ENCODE measurements at places on chromosomes 4 and X.

GRCh38 chrX:46247456-46247855, 297.8 kb downstream of the ZNF674 start:
- DNase-seq: no peak

GRCh38 chr4:184937030-184937710, 81.1 kb upstream of the HELT start:
- no peak for DNase-seq

DNA sequence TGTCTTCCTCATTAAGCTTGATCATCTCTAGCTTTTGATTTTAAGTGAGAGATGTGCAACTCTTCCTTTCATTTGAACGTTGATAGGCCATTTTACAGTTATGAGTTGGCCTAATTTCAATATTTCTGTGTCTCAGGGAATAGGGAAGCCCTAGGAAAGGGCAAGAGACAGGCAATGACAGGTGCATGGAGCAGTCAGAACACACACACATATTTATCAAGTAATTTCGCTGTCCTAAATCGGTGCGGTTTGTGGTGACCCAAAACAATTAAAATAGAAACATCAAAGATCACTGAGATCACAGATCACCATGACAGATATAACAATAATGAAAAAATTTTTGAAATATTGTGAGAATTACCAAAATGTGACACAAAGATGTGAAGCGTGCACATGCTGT, 87.7 kb upstream of the LSM6 start:
- DNase-seq: no peak

- no peak for DNase-seq
These were observed 29.6 kb downstream of the PHOX2B start for GRCh38 chr4:41718907-41719306.

DNA sequence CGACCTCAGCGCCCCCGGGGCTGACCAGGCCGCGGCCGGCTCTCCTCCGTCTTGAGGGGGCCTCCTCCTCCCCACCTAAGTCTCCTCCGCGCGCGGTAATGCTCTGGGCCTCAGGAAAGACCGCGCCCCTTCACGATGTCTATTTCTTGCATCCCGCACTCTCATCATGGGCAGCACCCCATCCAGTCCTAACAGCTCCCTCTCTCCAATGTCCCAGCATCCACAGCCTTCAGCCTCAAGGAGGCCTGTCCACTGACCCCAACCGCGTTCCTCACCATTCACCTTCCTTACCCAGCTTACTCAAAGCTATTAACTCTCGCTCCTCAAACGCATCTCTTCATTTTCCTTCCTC, 77.5 kb downstream of the MAGED4 start:
- DNase-seq: no peak

- no peak for DNase-seq
These were observed 18.4 kb upstream of the STK26 start for GRCh38 chrX:132004728-132005127.

DNA sequence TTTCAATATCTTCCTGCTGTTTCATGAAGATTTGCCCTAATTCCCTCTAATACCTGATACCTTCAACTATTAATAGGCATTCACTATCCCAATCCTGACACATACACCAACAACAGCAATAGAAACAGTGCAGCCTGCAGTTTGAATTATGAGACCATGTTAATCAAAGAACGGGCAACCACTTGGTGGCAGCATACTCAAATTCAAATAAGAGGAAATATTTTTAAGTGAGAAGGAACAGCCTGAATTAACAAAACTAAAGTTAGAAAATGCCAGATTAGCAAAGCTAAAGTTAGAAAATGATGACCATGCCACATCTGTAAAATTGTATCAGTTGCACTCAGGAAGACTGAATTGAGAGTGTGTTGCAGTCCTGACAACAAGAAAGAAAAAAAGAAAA, 204.9 kb downstream of the SMARCA1 start:
- no peak for DNase-seq

- DNase-seq: no peak
These were observed 4.4 kb downstream of the ZFYVE28 start for GRCh38 chr4:2413821-2414610.

DNA sequence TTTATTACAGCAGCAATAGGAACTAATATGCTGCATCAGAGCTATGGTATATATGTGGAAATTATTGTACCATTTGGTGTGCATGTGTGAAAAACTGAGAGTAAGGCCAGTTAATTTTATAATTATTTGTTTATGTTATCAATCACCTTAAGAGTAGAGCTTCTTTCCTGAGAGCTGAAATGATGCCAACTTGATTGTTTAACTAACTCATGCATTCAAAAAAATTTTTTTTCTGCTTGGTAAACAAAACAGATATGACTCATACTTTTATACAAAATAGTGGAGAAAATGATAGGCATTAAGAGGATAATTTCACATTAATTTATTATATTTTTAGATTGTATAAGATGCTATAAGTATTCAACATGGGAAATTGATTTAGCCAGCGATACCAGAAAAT, 622.7 kb downstream of the RAPGEF2 start:
- DNase-seq: no peak

DNA sequence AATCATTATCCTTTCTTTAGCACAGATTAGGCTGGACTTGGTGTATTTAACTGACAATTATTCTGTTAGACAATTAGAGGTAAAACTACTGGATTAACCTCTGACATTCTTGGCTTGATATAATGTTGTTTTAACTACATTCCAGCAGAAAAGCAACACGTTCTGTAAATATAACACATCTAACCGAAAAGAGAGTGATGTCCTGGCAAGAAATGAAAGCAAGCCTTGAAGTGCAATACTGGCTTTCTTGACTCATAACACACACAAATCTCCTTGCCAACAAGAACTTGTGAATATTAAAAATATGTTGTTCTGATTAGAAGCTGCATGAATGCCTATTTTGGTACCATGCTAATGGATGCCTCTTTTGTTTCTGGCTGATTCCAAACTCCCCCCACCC, 76.4 kb downstream of the EFHC2 start:
- no peak for DNase-seq

DNA sequence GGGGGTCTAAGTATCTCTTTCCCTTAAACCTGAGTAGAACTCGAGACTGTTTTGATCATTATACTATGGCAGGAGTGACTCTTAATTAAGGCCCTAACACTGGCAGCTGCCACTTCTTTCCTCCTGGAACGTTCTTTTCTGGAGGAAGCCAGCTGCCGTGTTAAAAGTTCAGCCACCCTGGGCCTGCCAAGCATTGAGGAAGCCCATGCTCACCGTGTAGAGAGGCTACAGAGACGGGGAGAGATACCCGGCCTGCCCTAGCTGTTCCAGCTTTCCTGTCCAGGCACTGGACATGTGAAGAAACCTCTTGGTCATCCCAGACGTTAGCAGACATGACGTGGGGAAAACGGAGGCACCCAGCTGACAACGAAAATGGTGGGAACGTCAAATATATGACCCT, 274.1 kb downstream of the ARHGAP10 start:
- no peak for DNase-seq

DNA sequence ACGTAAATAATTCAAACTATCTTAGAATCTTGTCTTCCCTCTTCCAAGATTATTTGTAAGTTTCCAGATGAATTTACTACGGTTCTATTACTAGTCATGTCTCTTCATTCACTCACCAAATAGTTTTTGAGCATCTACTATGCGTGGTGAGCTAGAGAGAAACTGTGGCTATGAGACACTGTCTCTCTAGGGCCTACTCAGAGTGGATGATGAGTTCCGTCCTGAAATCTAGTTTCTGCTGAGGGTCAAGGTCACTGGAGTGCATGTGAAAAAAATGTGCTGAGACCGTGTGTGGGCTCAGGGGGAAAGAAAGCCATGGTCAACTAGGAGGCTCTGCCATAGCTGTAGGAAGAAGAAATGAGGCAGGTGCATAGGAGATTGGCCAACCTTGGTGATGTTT, 320.2 kb upstream of the GATB start:
- DNase-seq: no peak

- DNase-seq: no peak
These were observed 34.9 kb upstream of the ANXA10 start for GRCh38 chr4:168057412-168057811.

DNA sequence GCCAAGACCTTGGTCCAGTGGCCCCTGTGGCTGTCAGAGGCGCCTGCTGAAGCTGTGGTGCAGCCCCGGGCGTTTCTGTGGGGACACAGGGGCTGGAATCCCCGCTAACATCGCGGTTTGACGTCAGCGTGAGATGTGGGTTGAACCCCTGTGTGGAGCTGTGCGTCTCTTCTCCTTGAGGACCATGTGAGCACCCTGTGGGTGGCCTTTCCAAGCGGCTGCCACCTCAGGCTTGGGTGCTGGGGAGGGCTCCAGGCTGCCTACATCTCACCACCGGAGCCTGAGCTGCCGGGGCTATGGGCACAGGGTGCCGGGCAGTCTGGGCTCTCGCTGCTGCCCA, 27.7 kb downstream of the UVSSA start:
- no peak for DNase-seq

GRCh38 chrX:131646106-131646505, 102.2 kb downstream of the OR13H1 start:
- no peak for DNase-seq

DNA sequence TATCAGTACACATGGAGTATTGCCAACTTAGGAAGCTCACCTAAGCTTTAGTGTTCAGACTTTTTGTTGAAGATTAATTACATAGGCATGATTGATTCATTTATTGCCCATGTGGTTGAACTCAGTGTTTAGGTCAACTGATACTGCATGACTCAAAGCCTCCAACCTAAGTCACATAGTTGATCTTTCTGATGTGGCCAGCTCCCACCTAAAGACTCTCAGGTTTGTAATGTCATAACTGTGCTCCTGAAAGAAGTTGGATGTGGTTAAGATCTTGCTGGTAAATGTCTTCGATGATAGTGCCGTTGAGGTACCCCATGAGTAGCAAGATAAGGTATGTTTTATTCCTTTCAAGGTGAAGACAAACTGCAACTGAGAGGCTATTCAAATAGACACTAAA, 192.5 kb downstream of the EDA start:
- no peak for DNase-seq

DNA sequence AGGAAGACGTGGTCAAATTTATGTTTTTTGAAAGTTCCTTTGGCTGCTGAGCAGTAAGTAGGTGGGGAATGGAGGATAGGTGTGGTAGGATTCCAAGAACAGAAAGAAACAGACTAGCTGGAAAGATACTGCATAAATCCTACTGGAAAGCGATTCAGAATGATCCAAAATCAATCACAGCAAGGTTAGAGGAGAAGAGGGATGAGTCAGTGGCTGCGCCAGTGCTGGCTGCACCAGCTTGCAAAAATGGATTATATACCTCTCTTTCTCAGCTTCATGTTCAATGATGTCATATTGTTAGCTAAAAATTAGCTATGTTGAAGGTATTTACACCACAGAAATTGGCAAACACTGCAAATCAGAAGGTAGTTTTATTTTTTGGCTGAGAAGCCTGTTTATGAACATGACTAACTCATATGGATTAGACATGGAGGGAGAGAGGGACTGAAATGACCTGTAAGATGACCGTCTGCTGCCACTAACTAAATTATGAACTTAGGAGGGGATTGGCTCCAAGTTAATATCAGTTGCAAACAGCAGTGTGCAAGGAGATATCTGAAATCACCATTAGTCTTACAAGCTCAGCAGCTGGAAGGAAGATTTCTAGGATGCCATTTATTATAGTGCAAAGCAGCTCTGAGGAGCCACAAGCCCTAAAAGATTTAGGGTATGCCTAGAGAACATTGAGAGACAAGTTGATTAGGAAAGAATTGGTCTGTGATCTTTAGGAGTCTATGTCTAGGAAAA, 405.3 kb downstream of the MID1IP1 start:
- no peak for DNase-seq

DNA sequence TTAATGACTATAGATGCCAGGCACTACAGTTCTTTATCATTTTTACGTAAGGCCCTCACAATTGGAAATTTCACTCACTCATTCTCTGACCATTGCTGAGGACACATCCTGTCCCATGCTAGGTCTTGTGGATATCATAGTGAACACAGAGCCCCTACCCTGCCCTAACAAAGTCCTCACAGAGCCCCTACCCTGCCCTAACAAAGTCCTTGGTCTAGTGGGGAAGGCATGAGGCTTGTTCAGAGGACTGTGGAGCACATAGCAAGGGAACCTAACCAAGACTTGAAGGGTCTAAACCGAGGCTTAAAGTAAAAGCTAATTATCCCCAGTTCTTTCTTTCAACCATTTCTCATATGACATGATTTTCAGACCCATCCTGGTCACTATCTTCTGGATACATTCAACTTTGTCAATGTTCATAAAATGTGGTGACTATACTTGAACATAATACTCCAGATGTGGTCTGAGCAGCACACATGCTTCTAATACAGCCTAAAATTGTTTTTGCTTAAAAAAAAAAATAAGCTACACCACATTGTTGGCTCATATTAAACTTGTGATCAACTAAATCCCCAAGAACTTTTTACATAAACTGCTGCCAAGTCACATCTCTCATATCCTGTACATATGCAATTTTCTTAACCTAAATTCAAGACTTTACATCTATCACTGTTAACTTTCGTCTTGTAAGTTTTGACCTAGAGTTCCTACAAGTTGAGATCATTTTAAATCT, 77.0 kb downstream of the GPC3 start:
- DNase-seq: no peak

- DNase-seq: peak; percentile 71
These were observed 3.5 kb downstream of the AP1AR start for GRCh38 chr4:112234952-112235609.

GRCh38 chr4:38894322-38894982, 26.8 kb downstream of the FAM114A1 start:
- no peak for DNase-seq

- no peak for DNase-seq
These were observed 54.3 kb upstream of the CAMK2D start for GRCh38 chr4:113815826-113816225.

- DNase-seq: no peak
These were observed 62.5 kb downstream of the BANK1 start for GRCh38 chr4:101853028-101853427.

DNA sequence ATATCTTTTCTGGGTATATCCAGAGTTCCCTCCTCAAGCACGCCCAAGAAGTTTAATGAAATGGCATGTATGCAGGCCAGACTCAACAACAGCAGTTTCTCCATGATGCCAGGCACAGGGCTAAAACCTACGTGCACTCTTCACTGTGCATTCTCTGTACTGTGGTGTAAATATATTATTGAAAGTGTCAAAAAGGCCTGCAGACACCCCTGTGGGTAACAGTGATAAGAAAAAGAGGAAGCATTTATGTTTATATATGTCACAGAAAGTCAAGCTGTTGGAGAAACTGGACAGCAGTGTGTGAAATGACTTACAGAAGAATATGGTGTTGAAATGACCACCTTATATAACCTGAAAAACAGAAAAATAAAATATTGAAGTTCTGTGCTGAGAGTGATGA, 29.6 kb upstream of the DCAF8L1 start:
- no peak for DNase-seq

DNA sequence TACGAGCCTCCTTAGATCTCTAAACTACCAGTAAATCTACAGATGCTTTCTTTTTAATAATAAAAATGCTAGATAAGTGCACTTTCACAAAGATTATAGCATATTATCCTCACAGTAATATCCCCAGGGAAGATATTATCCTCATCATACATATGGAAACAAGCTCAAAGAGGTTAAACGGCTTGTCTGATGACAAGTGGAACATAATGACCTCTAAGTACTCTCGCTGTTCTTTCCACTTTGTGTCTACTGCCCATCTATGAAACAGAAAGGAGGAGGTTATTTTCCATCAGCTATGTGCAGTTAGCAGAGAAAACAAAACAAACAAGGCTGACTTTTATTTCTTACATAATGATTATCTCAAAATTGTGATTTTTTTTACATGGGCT, 42.8 kb upstream of the PRDM8 start:
- DNase-seq: no peak

Data from substantia nigra (tissue), 51 donors.